Myocyte (in vitro differentiated cells): ENCODE measurements at places on chromosomes 12 and 14.

DNA sequence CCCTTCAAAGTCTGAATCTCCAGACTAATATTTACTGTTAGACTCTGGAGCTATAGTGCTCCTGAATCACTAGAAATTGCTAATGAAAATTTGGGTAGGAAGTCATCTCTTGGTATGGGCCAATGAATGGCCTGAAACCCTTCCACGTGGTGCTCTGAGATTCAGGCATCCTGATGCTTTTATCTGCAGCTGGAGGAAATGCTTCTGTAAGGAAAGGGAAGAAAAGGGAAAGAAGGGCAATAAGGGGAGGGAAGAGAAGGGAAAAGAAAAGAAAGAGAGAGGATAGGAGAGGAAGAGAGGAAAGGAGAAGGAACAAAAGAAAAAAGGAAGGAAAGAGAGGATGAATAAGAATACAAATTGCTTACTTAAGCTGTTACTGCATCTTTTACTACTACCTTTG, 182.3 kb downstream of the GRIP1 start:
- no peak for DNase-seq

DNA sequence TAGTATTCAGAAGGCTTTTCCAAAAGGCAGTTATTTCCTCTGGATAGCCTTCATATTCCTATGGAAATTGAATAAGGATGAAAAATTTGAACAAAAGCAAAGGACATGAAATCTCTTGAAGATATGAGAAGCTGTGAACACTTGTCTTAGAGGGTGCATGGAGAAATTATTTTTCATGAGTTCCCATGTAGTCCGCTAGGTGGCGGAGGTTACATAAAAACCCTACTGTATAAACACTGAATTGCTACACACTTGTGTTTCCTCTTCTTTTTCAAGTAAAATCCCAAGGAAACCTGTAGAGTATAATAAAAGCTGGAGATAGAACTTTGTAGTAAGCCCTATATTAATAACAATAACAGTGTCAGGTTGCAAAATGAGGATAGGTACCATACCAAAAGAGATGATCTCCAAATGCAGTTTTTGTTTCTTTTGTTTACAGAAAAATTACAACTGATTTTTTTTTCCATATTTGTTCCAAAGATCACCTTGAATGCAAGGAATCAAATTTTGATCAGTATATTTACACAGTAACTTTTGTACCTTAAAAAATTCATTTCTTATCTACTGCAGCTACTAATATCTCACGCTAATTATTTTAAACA, 37.8 kb upstream of the OR4E1 start:
- DNase-seq = peak; percentile 38

GRCh38 chr12:66235626-66236281, 46.7 kb downstream of the IRAK3 start:
- DNase-seq = peak; percentile 18

DNA sequence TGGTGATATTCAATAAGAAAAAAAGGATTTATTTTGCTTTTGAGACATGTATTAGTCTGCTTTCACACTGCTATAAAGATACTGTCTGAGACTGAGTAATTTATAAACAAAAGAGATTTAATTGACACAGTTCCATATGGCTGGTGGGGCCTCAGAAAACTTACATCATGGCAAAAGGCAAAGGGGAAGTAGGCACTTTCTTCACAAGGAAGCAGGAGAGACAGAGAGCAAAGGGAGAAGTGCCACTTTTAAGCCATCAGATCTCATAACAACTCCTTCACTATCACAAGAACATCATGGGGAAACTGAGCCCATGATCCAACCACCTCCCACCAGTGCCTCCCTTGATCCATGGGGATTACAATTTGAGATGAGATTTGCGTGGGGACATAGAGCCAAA, 43.9 kb downstream of the BHLHE41 start:
- DNase-seq = no peak

DNA sequence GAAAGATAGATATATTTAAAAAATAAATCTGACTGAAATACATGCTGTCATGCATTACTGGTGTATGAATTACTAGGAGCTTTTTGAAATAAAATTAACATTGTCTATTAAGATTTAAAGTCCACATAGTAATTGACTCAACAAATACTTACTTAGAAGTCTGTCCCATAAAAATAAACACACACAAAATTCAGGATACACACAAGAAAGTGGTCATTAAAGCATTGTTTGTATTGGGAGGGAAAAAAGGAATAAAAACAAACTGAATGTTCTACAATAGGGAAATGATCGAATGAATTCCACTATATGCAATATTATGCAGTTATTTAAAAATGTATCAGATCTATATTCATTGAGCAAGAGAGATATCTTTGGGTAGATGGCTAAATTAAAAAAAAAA, 118.9 kb downstream of the SLC38A1 start:
- DNase-seq = no peak

DNA sequence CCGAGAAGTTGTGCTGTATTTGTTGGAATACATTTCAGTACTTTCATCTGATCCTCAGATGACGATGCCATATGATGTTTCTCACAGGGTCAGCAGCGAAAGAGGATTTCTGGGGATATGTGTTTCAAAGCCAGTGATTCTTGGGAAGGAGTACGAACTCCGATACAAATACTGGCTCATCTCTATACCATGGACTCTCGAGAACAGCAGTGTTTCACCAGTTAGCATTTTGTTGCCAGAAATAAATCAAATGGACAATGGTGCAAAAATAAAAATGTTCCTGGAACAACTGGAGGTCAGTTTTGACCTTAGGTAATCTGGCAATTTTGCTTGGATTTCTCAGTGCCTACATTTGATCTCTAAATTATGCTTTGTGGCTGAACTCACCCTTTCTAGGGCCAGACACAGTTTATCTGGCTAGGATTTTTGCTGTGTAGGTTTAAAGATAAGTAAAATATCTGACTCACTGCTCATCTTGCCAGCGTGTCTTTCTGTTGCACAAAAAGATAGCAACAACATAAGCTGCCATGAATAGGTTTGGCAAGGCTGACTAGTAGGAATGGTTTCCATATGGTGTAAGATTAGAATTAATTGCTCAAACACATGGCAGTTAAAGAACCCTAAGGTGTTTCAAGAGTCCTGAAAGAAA, 11.0 kb upstream of the MGP start:
- no peak for DNase-seq

- no peak for DNase-seq
Observed at GRCh38 chr12:79546466-79547043, 144.2 kb downstream of the PAWR start.

DNA sequence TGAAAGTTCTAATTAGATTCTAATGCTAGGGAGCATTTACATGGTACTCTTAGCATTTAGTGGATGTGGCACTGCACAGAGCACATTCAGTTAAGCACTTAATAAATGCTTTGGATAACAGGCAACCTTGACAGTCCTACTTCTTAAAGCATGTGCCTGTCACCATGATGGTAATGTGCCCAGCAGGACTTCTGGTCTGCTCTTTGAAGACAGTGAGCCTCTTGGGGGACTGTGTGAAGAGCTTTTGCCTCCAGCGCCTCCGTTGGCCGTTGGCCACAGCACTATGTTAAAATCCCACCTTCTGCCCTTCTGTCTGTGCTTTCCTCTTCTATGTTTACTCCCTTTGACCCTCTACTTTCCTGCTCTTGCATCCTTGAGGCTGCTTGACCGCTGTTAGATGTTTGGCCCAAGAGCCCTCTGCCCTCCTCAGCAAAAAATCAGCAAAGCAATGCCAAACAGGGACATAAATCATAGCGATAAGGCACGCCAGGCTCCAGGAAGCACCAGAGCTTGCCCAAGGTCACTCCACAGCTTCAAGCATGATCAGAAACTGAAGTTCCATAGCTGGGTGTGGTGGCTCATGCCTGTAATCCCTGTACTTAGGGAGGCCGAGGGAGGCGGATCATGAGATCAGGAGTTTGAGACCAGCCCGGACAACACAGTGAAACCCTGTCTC, 8.3 kb downstream of the CDKL1 start:
- no peak for DNase-seq

DNA sequence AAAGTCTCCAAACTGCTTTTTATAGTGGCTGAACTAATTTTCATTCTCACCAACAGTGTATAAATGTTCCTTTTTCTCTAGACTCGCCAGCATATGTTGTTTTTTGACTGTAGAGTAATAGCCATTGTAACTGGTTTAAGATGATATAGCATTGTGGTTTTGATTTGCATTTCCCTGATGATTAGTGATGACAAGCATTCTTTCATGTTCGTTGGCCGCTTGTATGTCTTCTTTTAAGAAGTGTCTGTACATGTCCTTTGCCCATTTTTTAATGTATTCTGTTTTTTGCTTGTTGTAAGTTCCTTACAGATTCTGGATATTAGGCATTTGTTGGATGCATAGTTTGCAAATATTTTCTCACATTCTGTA, 404.9 kb downstream of the FLRT2 start:
- DNase-seq = no peak

- no peak for DNase-seq
Observed at GRCh38 chr12:74741112-74741511, 203.5 kb downstream of the ATXN7L3B start.

DNA sequence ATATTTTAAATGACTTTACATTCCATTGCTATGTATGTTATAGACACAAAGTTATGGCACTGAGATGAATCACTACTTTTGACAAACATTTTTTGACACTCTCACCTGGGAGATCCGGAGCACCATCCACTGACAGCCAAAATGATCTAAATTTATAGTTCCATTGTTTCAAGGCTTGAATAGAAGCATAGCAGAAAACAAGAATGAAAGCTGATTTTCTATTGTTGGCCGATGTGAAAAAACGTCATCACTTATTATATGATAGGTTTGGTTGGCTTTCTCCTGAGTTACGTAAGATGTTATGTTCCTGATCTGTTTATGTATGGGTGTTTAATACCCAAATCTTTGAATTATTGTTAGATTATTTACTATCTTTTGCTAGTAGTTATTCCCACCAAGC, 306.2 kb downstream of the PAWR start:
- no peak for DNase-seq

- DNase-seq = no peak
Observed at GRCh38 chr12:100584256-100584655, 10.8 kb downstream of the GAS2L3 start.

DNA sequence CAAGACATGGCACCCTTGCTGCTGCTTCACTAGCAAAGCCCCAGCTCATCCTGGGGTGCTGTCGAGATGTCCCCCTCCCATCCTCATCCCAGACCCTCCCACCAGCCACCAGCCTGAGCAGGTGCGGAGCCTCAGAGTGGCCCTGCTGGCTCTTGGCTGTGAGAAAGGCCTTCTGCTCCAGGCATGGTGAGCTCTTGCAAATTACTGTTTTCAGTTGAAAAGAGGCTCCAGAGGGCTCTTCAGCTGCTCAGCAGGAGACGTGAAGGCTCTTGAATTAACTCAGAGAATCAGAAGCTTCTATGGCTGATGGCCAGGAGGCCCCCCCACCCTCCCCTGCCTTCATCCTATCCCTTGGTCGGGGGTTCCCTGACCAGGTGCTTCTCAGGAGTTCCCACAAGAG, 44.1 kb downstream of the WSCD2 start:
- no peak for DNase-seq
